ENCODE measurements at places on chromosomes 3 and 15.
A peak's percentile ranks its signal among the peaks of the same experiment; 100 is the strongest.

DNA sequence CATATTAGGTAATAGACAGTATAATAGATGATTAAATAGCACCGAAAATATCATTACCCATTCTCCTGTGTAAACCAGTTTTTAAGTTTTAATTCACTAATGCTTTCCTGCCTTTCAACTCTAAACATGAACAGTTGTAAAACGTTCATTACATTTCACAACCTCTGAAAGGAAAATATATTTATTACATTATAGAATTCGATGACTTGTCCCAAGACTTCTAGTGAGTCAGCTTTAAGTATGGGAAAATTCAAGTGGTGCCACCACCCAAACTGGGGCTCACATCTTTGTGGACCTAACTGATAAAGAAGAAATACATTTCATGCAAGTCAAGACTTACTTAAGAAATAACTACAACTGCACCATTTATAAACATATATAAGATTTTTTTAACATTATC lies 2.0 kb downstream of the TRIM59 start:
- no peak for DNase-seq

- DNase-seq, result no peak
Observed at GRCh38 chr3:122077293-122078234, 22.4 kb downstream of the CD86 start.

DNA sequence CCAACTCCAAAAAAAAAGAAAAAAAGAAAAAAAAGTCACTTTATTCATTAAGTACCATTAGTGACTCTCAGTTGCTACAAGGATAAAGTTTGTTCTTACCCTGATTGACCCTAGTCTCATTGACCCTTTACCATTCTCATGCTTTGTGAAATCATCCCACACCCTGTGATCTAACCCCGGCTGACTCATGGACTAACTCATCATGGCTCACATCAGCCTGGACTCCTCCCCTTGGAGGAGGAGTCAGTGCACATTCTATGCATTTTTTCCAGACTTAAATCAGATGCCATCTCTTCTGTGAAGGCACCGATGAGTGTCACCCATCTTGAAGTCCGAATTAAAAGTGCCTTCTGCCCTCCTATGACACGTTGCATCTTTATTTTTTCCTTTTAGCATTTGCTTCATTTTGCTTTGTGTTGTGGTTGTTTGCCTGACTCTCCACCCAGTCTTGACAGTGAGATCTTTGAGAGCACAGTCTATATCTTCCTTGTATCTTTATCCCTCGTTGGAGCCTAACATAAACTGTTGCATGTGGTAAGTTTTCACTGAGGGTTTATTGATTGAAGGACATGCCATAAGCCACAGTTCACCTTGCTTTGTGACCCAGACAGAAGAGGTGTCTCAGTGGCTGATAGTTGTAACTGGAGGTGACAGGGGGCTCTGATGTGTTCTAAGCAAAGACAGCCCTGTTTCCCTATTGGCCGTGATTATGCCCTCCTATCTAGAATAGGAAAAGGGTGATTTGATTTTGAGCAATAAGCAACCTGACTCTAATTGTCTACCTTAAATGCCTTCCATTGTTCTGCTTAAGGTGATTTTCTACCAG lies 72.1 kb downstream of the IL1RAP start:
- DNase-seq, result no peak

DNA sequence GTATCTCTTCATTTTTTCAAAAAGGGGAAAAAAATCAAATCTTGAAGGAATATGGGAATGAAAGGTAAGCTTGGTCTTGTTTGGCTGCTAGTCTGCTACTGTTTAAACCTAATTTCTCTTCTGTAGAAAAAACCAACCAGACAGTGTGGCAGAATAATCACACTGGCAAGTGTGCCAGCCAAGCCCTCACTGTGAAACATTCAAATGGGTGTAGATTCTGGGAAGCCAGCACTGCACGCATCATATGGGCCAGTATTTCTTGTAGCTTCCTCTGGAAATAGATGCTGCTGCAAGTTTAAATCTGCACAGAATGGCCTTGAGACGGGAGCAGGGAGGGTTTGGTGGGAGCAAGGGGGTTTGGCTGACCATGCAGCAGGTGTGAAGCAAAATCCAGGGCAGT lies 62.1 kb downstream of the POMGNT2 start:
- no peak for DNase-seq

DNA sequence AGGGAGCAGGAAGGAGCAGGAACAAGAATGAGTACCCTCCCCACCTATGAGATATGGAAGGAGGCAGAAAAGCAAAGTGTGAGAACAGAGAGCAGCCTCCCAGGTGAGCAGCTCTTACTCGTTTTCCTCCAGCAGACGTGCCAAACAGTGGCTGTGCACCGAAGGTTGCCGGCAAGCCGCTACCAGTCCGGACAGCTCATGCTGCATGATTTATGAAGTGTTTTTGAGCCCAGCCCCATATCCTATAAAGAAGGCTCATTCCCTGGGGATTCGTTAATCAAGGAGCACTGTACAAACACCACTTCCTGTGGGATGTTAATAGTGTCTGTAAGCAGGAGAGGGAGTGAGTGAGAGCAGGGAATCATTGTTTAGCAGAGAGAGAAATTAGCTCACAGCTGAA lies 118.3 kb upstream of the FOXB1 start:
- DNase-seq, result no peak

DNA sequence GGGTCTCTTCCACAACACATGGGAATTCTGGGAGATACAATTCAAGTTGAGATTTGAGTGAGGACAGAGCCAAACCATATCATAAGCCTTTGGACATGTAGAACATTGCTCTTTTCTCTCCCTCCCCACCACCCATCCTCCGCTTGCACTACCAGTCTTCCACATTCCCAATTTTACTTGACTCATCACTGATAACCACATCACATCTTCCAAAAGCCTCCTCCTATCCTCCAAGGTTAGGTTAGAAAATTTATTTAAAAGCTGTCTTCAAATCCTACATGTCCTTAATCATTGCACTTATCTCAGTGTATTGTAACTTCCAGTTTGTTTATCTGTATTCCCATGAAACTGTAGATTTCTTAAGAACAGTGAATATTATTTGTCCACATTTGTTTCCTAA lies 10.4 kb downstream of the ZBED2 start:
- no peak for DNase-seq

- peak; percentile 24 for DNase-seq
Observed at GRCh38 chr3:152021951-152022461, 148.6 kb downstream of the SUCNR1 start.

- DNase-seq, result no peak
Observed at GRCh38 chr3:53708001-53708621, 138.1 kb downstream of the CHDH start.

DNA sequence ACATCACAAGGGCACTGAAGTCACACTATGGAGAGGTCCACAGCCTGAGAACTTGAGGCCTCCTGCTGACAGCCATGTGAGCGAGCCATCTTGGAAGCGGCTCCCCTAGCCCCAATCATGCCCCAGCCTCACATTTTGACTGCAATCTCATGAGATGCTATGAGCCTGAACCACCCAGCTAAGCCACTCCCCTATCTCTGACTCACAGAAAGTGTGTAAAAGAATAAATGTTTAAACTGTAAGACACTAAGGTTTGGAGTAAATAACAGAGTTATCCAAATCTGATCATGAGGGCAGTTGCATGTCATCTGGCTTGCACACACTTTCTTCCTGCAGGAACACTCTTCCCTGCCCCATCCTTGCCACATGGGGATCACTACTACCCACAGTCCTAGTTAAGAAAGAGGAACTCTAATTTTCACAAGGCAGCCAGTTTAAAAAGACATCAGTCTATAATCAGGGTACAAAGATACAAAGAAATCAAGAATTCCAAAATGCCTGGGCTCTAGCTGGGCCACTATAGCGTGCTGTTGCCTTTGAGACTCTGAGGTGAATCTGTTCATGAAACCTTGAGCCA lies 494.2 kb downstream of the FOXP1 start:
- DNase-seq, result no peak

DNA sequence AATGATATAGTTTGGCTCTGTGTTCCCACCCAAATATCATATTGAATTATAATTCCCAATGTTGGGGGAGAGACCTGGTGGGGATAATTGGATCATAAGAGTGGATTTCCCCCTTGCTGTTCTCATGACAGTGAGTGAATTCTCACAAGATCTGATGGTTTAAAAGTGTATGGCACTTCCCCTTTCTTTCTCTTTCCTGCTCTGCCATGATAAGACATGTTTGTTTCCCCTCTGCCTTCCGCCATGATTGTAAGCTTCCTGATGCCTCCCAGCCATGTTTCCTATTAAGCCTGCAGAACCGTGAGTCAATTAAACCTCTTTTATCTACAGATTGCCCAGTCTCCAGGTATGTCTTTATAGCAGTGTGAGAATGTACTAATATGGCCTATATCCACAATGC lies 126.7 kb upstream of the GMNC start:
- DNase-seq, result no peak

GRCh38 chr3:161838021-161838420 lies 341.4 kb downstream of the OTOL1 start:
- no peak for DNase-seq

DNA sequence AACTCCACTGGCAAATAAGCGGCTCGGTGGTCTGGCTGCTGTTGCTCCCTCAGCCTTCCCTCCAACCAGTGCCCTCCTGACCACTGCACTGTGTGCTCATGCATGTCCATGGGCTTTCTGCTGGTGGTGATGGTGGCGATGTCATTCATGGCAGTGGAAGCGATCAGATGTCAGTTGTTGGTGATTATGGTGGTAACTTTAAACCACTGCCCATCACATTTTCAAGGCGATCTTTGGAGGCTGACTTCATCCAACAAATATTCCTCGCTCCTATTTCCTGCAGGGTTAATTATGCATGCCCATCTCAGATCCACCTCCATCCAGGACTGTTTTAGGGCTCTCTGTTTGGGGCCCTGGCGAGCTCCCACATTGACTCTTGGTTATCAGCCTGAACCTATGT lies 13.4 kb upstream of the HCN4 start:
- DNase-seq, result no peak

DNA sequence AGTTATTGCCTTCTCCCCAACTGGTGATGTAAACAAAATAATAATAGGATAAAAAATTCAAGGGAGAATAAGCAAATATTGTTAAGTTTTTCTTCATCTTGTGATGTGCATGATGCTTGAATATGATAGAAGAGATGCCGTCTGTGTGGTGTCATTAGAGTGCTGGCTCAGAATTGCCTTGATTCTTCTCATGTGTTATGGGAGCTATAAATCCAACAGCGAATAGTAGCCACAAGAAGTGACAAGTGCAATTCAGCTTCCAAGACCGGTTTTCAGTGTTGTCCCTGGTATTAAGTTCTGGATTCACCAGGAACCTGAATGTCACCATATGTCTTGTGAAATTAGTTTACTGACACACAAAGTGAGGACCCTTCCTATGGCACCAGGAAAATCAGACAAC lies 547.0 kb downstream of the NSUN3 start:
- DNase-seq, result no peak

DNA sequence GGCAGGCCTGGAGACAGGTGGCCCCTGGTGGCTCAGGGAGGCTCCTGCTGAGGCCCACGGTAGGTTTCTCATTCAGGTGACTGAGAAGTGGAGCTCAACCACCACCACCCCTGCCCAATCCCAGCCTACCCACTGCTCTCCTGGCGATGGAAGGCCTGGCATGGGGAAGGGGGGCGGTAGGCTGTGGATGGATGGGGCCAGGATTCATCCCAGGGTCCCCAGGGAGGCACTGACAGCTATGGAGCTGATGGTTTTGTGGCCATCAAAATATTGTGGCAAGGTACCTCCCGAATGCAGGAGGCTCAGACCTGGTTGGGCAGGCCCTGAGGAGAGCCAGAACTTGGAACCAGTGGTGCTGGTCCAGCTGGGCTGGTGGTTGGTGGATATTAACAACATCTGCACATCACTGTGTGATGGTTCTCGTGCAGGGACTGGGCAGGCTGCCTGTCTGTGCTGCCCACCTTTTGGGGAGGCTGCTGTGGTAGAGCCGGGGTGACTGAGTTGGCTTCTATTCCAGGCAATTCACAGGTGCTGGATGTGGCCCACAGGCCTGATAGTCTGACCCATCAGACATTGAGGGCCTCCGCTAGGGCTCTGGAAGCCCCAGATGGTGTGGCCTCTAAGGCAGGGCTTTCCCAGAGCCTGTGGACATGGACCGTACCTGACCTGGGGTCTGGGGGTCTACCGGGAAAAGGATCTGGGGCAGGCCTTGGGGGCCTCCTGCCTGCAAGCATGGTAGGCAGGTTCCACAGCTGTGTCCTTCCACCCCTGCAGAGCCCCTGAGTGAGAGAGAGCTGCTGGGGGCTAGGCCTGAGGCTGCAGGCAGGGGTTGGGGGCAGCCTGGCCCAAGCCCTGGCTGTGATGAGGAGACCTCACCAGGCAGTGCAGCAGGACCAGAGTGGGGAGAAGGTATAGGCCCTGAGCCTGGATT lies 3.4 kb downstream of the ZBTB47 start:
- no peak for DNase-seq

DNA sequence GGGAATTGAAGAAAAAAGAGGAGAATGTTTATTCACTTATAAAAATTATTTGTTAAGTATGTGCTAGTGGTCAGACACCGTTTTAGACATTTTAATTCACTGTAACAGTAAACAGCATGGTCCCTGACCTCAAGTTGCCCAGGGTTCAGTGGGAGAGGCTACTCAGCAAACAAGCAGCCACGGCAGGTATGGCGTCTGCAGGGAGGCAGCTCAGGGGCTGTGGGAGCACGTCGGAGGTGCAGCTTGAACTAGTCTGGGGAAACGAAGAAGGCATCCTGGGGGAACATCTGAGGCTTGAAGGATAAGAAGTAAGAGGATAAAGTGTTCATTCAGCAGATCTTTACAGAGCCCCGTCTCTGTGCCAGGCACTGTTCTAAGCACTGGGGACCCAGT lies 66.0 kb downstream of the CRTC3 start:
- DNase-seq, result no peak

DNA sequence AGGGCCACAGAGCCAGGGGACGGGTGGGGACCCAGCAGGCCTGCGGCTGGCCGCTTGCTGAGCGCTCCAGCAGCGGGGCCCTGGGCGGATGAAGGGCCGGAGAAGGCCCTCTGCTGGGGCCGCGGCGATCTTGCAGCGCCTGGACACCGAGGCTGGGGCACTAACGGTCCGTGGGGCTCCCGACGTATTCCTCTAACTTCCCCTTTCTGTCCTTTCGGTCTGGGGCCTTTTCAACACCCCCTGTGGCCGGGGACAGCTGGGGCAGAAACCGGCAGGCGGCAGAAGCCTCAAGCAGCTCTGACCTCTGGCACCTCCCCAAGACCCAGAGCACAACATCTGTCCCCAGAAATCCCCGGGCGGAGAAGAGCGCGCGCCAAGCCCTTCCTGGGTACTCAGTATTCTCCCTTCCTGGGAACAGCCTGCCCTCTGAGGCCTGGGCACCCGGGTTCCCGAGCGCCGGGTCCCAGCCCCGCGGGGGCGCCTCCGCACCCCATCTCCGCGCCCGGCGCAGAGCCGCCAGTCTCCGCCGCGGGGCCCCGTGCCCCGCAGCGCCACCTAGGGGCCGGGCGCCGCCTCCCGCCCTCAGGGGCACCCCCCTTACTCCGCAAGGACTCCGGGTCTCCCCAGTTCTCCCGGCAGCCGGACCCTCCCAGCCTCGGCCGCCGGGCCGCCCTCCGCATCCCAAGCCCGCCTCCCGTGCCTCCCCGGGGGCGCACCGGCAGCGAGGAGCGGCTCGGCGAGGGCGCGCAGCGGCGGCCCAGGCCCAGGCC lies 582 bp upstream of the SLCO3A1 start:
- peak; percentile 80 for DNase-seq
